ENCODE measurements at places on chromosomes 1 and 21.

DNA sequence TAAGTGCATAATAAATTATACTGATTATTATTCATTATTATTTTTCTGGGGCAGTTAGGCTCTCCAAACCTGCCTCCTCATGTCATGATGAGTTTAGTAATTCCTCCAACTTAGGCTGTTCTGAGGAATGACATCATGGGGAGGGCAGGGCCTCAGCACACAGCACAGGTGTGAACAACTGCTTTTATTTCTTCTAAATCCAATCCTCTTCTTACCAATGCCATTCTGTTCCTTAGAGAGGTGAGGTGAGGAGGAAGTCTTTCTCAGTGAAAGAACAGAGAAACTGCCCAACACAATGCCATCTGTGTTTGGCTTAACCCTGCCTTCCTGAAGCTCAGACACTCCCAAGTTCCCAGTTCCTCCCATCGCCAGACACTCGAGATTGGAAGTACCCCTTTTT lies 45.4 kb upstream of the WASF2 start:
- no peak for DNase-seq

GRCh38 chr1:154598871-154599635 lies 8.9 kb downstream of the ADAR start:
- DNase-seq: no peak

GRCh38 chr1:154260127-154260526 lies 12.3 kb upstream of the HAX1 start:
- no peak for DNase-seq

DNA sequence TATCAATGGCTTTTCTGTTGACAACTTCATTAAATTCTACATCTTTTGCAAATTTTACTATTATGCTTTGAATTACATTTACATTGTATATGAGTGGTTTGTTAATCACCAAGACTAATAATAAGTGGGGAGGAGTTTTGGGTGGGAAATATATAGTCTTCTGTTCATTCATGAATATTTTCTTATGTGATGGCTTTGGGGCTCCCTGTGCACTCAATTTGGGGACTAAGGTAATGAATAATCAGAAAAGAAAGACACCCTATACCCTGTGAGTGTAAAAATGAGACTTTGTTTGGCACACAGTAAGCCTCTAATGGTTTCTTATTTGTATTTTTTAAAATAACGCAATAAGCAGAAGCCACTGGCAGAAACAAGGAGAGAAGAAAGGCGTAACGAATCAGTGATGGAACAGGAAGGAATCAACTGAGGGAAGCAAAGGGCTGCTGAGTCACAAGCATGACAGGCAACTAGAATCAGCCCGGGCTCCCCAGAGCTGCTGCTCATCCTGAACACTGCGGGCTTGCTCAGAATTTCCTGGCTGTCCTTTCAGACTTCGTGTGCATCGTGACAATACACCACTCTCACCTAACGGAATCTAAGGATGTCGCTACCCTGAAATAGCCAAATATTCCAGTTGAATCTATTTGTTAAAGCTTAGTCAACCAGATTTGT lies 20.8 kb upstream of the RGS2 start:
- no peak for DNase-seq

DNA sequence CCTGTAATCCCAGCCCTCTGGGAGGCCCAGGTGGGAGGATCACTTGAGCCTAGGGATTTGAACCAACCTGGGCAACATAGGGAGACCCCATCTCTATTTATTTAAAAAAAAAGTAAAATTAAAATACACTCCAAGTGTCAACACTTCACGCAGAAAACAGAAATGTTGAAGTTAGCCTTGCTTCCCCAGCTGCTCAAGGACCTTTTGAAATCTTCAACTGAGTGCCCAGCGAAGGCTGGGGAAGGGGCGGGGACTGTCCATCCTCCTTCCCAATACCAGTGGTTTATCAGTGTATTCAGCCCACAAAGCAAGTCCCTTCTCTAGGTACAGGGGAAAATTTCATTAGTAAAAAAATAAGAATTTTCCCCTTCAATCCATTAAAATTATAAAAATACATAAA lies 2.2 kb upstream of the DNAJC28 start:
- no peak for DNase-seq

DNA sequence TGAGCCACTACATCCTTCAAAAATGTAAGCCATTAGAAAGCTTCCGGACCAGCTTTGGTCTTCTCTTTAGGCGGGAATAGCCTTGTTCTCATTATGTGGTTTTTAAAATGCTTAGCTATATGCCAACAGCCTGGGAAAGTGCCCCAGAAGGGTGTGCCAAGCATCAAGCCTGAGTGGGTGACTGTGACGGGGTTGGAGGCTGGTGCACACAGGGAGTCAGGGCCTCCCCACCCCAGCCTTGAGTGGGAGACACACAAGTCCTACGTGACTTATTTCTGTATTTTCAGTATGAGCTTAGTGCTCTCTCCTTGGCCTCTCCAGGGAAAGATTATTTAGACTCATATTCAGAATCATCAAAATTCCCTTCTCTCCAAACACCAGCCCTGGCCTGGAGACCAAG lies 9.8 kb downstream of the UBASH3A start:
- DNase-seq: no peak

DNA sequence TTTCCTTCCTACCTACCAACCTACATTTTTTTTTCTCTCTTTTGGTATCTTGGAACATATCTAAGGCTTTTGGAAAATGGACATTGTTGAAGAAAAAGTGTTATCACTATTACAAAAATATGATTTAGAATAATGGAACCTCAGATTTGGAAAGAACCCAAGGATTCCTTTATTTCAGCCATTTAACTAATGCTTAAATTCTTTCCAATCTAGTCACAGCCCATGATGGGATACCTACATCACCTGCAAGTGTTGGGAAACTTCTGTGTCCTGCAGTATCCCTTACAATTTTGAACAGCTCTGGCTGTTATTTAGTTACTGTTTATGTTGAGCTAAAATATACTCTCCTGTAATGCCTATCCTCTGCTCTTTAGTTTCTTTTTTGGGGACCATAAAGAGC lies 22.3 kb upstream of the APOBEC4 start:
- DNase-seq: no peak

DNA sequence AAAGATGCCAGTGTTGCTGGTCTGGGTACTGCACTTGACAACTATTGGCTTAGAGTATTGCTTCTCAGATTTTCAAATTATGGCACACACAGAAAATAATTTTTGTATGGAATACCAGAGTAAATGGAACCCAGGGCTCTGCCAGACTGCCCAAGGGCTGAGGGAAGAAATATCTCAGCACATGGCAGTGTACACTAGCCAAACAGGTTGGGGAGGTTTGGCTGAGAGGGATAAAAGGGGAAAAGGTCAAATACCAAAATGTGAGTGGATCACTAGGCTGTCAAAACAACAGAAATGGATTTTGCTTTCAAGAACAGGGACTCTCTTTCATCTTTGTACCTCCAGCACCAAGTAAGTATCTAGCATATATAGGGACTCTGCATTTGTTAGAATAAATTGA lies 3.0 kb upstream of the RGS8 start:
- DNase-seq: no peak

DNA sequence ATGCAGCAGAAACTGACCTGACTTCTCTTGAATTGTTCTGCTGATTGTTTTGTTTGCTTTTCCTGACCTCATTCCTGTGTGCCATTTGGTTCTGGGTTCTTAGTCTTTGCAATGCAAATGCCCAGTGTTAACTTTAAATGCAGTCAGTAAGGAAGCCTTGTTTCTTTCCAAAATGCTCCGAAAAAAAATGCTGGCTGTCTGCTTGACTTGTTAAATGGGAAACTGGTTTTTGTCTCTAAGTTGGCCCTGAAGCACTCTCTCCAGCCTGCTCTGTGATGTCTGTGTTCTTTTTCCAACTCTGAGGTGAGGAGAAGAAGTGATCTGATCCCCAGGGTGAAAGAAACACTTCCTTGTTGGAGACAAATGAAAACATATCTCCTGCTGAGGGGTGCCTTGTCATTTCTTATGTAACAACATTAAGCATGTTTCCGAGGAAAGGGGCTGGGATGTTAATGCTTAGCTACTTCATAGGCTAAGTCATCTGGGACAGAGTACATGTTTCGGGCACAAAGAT lies 256.3 kb upstream of the ADGRL4 start:
- no peak for DNase-seq

- no peak for DNase-seq
These were observed at the start of gene LHX4 for GRCh38 chr1:180229483-180230415. TSS of gene LHX4 (plus strand) at chr1:180230264. CDS start at chr1:180230530, 266 bp downstream.

DNA sequence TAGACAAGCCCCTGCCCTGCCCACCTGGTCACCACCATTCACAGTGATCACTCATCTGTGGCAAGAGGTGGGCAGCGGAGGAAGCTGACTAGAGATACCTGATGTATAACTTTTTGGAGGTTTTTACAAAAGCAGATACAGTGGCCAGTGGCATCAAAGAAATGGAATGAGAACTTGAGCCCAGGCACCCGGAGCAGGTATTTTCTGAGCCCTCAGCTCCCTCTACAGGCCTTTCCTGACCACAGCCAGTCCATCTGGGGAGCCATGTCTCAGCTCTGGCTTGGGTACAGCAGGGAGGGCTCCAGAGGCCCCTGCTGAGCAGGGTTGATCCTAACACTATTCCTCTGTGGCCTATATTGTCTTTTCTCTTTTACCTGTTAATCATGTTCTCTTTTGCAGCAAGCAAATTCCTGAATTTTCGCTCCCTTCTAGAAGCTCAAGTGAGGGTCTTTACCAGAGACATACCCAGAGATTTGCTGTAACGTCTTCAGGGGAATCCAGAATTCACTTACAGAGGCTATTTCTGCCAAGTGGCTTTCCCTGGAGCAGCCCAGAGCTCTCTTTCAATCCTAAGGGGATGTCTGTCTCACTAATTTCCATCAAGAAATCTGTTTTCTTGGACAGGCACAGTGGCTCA lies 27.3 kb downstream of the GPR157 start:
- no peak for DNase-seq

- no peak for DNase-seq
These were observed 74.4 kb upstream of the HAO2 start for GRCh38 chr1:119294199-119294598.

- no peak for DNase-seq
These were observed 30.4 kb downstream of the S100A10 start for GRCh38 chr1:151963288-151963687.

GRCh38 chr1:219428651-219429050 lies 184.3 kb downstream of the ZC3H11B start:
- no peak for DNase-seq

- no peak for DNase-seq
These were observed 89.4 kb downstream of the DTL start for GRCh38 chr1:212124690-212125582.

DNA sequence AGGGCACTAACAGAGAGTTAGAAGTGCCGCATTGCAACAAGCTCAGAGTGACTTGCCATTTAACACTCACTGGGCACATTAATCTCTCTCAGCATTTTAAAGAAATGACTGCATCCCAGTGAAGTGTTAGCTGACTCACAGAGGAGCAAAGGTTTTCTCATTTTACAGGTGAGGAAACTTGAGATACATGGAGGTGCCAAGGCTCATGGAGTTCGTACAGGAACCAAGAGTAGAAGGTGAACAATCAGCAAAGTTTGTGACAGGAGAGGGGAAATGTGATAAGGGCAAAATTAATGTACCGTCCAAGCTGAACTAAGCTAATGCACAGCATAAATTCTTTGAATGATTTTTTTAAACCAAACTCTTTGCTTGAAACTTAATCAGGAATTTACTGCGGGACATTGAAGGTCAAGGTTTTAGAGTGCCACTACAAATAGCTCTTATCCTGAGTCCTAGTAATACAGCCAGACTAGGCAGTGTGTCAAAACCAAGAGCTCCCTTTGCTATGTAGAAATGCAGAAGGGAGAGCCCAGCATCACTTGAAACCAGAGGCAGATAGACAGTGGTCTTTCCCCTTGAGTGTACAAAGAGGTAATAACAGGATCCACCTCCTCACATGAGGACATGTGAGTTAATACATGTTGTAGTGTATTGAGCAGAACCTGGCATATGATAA lies 22.4 kb upstream of the NTPCR start:
- DNase-seq: no peak

- no peak for DNase-seq
These were observed 25.1 kb upstream of the MROH9 start for GRCh38 chr1:170910273-170910672.

DNA sequence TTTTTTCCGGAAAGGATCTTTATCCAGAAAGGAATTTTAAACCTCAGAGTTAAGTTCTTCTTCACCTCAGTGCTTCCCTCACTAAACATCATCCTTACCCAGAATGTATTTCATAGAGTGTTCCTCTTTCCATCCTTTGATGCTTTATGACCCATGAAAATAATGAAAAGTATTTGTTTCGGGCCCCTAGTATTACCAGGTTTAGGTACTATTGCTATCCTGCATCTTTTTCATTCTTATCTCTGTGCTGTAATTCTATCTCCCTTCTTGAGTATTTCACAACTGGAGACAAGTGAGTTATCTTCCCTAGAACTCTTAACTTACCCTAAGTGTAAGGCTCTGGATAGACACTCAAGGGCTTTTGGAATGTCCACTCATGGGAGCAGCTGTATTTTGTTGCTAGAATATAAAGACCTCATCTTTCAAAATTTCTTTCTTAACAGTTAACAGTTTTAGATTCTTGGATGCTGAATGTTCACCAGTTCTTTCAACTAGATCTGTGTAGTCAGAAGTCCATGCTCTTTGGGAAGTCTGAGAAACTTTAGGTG lies 26.2 kb downstream of the UCK2 start:
- DNase-seq: no peak

DNA sequence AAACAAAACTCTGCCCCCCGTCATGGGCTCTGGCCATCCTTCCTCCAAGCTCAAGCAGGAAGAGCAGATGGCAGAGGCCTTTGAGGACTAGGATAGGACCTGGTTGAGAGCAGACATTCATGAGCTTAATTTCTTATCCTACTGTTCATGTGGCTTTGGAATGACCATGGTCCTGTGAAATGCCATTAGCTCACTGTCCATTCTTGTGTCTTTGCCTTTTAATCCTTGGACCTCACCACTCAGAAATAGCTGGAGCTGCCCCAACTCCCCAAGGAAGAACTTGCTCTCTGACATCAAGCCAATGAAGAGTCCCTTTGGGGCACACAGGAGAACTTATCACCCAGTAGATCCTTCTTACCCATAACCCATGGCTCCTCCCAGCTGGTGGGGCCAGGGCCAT lies 11.6 kb upstream of the FAM20B start:
- no peak for DNase-seq

- DNase-seq: no peak
These were observed 88.6 kb upstream of the LYPLAL1 start for GRCh38 chr1:219085082-219085481.

DNA sequence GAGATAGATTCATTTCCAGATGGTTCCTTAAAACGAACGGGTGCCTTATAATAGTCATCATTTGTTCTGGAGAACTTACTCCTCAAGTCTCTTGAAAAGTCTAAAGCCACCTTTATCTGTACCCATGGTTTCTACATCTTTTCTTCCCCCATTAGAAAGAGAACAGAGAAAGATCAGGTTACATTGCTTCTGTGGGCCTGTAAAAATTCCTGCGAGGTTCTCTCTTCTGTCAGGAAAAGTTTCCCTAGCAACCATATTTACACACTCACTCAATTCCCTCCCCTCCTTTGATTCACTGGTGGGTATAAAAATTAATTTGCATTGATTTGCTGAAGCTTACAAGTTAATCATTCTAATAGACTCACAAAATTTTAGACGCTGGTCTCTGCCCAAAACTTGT lies 6.7 kb downstream of the PHC2 start:
- no peak for DNase-seq

GRCh38 chr1:20416706-20417105 lies 69.3 kb downstream of the CAMK2N1 start:
- DNase-seq: no peak

- no peak for DNase-seq
These were observed 351.0 kb downstream of the COL11A1 start for GRCh38 chr1:102757363-102757762.

GRCh38 chr21:26169611-26170470 lies 729 bp downstream of the APP start:
- DNase-seq: peak; percentile 4

- no peak for DNase-seq
These were observed 17.3 kb downstream of the CD58 start for GRCh38 chr1:116553386-116554115.

GRCh38 chr1:109995536-109995935 lies 11.0 kb downstream of the AHCYL1 start:
- no peak for DNase-seq
